Activated CD4-positive, CD25-positive, alpha-beta regulatory T cell treated with anti-CD3 and anti-CD28 coated beads, Interleukin-2, amount 50 U/mL, for 16 hours (primary cell): ENCODE measurements at places on chromosomes 4 and X.

- no peak for DNase-seq
These were observed 314.4 kb downstream of the IL1RAPL1 start for GRCh38 chrX:28901637-28902036.

GRCh38 chrX:31199840-31200114 lies 127.9 kb upstream of the FTHL17 start:
- no peak for DNase-seq

DNA sequence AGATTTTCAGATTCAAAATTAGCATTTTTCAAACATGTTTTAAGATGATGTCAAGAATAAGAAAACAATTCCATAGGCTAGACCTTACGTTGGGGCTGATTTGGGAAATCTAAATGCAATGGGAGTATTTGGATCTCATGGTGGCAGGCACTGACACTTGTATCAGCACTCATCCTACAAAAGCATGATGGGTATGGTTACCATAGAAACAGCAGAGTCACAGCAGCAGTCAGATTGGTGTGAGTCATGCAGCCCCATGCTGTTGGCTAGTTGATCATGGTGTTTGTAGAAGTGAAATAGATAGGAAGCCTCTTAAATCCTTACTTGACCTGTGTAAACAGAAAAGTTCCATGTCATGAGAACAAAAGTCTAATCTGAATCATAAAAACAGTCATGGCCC lies 1637.3 kb upstream of the PABPC4L start:
- DNase-seq, result no peak

DNA sequence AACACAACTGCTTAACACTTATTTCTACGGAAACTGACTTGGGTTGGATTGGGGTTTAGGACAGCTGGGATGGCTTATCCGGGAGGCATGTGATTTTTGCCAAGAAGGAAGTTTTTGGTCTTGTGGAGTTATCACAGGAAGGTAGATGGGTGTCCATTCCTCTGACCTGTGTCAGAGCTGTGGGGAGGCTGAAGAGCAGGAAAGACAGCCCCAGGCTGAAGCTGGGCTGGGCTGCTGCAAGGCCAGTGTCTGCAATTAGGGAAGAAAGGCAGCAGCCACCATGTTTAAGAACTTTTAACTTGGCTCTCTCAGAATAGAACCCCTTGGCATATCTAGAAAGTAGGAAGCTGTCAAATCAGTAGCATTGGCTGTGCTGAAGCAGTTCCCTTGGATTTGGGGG lies 42.3 kb downstream of the CCNG2 start:
- DNase-seq, result no peak

DNA sequence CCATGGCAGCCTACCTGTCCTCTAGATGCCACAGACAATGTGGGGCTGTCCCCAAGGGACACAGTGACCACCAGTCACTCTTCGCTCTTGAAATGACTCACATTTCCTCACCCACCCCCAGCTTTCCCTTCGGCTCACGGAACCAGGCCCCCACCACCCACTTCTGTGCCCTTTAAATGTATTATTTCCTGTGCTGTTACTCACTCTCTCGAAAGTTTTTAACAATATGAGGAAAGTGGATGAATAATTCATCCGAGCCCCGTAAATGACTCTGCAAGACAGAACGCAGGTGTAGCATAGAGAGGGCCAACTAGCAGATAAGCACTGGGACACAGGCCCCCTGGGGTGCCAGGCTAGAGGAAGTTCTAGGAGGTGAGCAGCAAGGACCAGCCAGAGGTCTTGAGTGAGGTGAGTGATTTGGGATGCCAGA lies 179.5 kb upstream of the TBL1X start:
- DNase-seq, result peak; percentile 21
